Cardiac fibroblast (primary cell): ENCODE measurements at places on chromosomes 6 and 20.

- DNase-seq, result peak; percentile 74
Measured at GRCh38 chr20:8043687-8044282, 24.2 kb upstream of the TMX4 start.

DNA sequence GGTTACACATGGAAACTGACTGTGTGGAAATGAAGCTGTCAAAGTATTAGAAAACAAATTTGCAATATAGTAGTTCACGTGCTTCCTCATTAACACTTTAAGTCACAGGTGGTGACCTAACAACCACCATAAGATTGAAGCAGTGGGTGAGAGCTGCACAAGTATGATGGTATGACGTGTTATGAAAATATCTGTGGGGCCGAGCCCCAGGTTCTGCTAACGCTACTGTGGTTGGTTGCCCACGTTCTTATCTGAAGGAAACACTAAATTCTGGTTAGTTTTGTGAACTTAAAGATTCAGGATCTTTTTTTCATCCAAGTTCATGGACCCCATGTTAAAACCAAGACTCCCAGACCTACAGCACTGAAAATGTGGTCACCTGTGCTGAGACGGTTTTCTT is 243.0 kb upstream of the RIN2 start:
- DNase-seq, result no peak

- DNase-seq, result no peak
Measured at GRCh38 chr6:90701146-90701781, 114.4 kb upstream of the MAP3K7 start.

GRCh38 chr20:1392443-1392692 is 486 bp downstream of the FKBP1A start:
- DNase-seq, result no peak

DNA sequence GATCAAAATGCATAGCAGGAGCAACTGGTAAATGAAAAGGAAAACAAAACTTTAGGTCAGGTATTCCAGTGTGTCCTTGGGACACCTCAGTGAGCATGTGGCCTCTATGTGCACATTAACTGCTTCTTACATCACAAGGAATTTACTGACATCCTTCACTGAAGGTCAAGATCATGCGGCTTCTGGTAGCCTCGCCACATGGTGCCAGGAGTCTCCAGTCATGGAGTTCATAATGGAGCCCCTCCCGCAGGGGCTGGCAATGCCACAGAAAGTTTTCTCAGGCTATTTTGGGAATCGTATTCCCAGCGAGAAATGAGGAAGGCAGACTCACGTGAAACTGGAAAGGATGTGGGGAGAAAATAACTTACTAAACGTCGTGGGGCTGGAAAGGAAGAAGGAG is 19.7 kb upstream of the SLC22A3 start:
- DNase-seq, result no peak
